ENCODE measurements at places on chromosomes 11 and 22.
A peak's percentile ranks its signal among the peaks of the same experiment; 100 is the strongest.

GRCh38 chr11:6319001-6319703 is 1.1 kb downstream of the CAVIN3 start:
- no peak for DNase-seq

DNA sequence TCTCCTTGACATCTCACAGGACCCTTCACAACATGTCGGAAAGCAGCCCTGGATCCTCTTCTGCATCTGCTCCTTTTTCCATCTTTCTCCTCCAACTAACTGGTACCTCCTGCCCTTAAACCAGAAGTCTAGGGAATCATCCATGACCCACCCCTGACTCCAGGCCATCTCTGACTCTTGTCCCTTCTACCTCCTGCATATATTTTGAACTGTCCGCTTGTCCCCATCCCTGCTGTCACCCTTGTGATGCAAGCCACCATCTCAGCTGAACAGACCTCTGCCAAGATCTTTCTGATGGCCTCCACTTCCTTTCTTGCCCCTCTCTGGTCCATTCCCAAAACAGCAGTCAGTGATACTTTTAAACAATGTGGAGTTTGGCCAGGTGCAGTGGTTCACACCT is 7.0 kb downstream of the RIBC2 start:
- DNase-seq: no peak

- DNase-seq: no peak
Observed at GRCh38 chr11:27361649-27362431, 1.2 kb downstream of the CCDC34 start.

DNA sequence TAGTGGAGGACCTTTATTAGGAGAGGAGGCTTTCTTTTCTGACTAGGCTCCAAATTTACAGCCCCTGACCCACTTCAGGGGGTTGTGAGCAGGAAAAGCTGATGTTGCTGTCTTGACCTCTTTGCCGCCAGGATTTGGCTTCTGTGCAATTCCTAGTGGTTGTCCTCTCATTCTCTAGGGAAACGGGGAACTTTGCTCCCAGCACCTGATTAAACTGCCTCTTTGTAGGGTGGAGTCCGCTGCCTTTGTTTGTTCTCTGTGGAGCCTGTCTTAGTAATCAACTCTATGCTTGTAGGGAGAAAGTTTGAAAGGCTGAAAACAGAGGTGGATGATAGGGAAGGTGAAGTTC is 16.3 kb downstream of the CTNND1 start:
- no peak for DNase-seq

- no peak for DNase-seq
Observed at GRCh38 chr11:58685973-58686722, 45.6 kb downstream of the GLYAT start.

GRCh38 chr11:92627615-92628256 is 341.7 kb upstream of the MTNR1B start:
- DNase-seq: no peak

- DNase-seq: no peak
Observed at GRCh38 chr11:88447281-88447680, 109.7 kb upstream of the CTSC start.

DNA sequence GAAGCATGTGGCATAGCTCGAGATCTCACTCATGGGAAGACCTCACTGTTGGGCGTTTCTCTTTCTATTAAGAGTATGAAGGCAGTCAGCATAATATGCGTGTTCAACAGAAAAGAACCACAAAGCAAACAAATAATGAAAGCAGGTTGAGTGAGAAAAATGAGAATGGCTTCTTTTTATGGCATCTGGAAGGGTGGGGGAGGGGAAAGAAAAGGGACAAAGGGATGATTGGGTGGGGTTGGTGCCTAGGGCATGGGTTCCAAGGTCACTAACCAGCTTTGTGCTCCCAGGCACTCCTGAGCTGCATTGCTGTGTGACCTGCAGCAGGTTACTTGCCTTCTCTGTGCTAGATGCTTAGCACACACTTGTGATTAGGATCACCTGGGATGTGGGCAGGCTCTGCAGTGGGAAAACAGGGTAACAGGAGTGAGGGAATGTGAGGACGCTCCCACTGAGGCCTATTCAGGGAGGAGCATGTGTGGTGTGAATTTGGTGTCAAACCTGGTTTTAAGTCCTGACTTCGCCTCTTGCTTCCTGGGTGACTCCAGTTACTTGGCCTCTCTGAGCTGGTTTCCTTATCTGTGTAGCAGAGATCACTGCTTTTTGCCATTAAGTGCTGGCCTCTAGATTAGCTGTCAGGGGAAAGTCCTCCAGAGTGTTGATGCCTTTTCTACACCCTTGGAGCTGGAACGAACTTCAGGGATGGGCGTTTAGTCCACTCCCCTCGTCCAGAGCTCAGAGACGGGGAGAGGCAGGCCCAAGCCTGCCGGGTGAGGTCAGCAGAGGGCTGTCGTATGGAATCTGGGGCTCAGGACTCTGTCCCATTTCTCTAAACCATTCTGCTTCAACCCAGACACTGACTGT is 74.8 kb downstream of the KIAA1671 start:
- no peak for DNase-seq

DNA sequence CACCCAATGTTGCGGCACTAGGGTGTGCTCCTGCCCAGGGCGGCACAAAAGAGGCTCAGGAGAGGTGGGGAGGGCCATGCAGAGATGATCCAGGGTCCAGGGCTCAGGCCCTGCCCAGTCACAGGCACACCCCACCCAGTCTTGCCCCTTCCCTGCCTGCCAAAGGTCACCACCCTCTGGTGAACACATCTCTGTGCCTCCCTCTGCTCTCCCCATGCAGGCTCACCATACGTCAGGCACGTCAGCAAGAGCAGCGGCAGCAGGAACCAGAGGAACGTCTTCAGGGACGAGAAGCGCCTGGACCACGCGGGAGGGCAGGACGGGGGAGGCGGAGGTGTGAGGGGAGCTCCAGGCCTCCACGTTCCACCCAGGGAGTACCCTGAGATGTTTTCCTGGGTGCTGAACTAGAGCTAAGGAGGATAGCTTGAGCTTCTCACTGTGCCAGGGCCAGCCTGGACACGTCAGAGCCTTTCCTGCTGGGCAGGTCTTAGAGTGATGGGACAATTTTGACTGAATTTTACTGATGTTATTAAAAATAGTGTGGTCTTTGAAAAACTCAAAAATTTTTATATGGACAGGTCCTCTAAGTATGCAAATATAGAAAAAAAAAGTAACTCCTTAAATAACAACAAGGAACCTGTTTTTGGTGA is 7.2 kb downstream of the SUN2 start:
- DNase-seq: no peak

DNA sequence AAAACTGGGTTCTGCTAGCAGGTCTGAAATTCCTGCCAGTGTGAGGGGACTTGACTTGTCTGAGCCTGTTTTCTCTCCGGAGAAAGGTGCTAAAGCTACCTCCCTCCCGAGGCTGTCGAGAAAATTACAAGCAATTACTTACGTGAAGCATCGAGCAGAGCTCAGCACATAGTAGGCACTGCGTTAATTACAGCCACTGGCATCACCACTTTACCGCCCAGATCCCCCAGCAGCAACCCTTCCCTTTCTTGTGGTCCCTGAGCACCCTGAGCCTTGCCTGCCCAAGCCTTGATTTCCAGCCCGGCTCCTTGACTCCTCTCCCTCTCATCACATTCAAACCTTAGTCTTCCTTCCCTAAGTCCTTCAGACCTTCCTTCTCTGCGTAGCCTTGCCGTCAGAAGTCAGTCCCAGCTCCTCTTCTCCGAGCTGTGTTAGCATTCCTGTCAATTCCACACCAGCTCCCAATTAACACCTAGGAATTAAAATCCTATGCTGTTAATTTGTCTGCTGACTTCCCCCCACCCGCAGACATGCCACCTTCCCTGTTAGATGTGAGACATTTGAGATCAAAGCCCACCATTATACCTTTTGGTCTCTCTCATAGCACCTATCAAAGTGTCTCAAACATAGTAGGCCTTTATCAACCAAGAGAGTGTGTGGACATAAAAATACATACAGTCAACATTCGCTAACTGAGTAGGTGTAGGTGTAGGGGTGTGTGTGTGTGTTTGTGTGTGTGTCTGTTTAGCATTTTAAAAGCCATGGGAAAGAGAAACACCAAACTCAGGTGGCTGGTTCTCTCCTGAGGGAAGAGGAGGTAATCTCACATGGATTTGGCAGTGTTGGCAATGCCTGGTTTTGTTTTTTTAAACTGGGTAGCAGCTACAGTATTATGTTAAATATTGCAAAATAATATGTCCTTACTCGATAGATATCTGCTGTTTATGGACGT is 2.8 kb upstream of the KCNJ5 start:
- no peak for DNase-seq

- DNase-seq: no peak
Observed at GRCh38 chr11:126084608-126084912, 21.9 kb upstream of the CDON start.

- no peak for DNase-seq
Observed at GRCh38 chr11:128496249-128496648, 91.1 kb downstream of the ETS1 start.

DNA sequence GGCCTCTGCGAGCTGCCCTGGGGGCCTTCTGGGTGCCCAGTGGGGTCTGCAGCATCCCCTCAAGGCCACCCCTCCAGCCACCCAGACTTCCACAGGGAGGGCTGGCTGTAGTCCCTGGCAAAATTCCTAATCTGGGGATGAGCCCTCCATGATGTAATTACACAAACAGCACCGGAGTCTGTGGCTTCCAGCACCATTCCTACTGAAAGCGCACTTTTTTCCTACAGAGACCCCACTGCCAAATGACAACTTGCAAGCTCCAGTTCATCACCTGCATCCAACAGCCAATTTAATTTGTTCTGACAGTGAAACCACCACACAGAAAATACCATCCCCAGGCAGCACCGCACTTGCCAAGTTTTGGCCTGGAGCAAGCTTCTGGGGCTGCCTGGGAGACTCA is 70.4 kb downstream of the TRMU start:
- no peak for DNase-seq

- DNase-seq: no peak
Observed at GRCh38 chr11:15824060-15824459, 532.3 kb downstream of the SOX6 start.

DNA sequence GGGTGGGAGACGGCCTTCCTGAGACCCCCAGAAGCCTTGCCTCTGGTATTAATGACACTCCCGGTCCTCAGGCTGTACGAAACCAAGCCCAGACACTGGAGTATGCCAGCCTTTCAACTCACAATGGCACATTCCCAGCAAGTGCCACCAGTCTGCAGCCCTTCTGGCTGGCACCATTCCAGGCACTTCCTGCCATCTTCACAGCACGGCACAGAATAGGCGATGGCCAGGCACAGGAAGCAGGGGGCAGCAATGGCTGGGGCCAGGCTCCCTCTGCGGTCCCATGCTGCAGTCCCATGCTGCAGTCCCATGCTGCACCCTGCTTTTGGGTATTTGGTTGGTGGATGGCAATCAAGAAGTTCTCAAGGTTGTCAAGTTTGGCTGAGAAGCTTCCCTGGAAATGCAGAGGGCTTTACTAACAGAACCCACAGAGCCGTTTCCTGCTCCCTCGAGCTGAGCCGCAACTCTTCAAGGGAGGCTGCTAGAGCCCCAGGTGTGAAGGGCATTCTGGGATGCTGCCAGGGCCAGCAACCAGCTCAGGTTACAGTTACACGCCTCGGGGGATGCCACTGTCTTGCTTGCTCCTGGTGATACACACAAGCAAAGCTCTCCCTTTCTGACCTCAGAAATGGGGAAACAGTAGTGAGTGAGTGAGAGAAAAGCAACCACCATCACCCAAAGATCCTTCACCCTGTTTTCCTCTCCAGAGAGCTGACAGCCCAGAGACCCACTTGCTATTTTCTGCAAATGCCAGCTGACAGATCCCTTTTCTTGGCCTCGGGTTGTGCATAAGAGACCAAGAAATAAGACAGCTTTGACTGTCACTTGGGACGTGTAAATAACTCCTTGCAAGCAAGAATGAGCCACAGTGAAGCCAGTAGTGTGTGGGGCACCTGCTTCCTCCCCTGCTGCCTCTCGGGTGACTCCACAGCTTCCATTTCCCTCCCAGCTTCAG is 23.9 kb downstream of the LRFN4 start:
- peak; percentile 62 for DNase-seq

- no peak for DNase-seq
Observed at GRCh38 chr11:112884012-112884767, 77.0 kb upstream of the NCAM1 start.

- no peak for DNase-seq
Observed at GRCh38 chr11:17905477-17905876, 107.4 kb downstream of the SERGEF start.

DNA sequence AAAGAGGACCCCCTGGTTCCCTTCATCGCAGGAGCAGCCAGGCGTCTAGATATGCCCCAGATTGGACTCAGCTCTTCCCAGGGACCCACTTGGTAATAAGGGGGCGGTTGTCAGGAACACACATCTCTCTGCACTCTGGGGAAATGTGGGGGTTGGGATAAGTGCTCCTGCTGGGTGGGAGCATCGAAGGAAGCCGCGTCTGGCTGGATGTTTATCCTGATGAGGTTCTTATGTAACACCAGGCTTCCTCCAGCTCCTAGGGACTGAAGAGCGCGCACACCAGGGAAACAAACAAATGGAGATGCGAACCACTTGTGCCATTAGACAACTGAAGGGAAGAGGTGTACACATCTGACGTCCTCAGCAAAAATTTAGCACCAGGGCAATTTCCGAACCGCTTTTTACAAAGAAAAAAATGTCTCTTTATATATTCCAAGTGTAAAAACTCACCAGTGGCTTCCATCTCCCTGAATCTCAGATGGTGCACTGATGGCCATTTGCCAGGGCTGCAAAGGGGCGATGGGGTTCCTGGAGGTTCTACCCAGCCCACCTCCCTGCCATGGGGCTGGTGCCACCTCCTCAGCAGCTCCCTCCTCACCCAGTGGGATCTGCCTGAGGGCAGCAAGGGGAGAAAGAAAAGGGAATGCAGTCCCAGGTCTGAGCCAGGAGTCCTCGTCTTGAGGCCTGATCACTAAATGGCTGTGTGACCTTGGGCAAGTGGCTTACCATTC is 89.4 kb downstream of the PKNOX2 start:
- DNase-seq: no peak

DNA sequence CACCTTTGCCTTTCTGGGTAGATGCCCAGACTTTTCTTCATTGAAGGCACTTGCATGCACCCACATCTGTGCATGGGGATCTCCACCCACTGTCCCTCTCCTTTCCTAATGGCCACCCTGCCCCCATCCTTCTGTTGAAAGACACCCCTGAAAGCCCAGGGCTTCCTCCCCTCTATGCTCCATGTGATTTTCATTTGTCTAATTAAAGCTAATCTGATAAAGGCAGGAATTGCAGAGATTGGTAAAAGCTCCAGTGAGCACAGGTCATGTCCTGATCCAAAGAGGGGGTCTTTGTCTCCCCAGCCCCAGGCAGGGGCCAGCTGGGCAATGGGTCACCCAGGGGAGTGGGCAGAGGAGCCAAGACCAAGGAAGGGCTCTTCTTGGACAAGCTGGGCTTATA is 107.6 kb upstream of the CD82 start:
- DNase-seq: no peak

Data from activated effector memory CD4-positive, alpha-beta T cell treated with anti-CD3 and anti-CD28 coated beads, Interleukin-2, amount 50 U/mL, for 16 hours (primary cell).